Activated CD8-positive, alpha-beta memory T cell treated with anti-CD3 and anti-CD28 coated beads for 4 hours (primary cell): ENCODE measurements at places on chromosomes 1 and 21.

GRCh38 chr1:232380131-232380530 lies 249.8 kb downstream of the SIPA1L2 start:
- no peak for DNase-seq

DNA sequence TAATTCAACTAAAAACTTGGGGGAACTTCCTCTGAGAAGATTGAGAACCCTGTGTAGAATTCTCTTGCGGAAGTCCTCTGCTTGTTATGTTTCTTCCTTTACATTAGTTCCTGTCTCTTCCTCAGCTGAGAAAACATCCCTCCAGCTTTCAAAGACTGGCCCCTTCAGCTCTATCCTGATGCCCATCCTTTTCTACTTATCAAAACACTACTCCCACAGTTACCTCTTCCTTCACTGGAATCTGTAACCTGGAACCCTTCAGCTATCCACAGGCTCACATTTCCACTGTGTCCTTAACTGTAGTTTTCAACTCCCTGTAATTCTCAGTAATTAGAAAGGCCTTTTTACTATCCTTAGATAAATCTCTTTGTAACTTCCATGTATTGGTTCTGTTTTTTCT lies 6.0 kb upstream of the DEDD start:
- no peak for DNase-seq

DNA sequence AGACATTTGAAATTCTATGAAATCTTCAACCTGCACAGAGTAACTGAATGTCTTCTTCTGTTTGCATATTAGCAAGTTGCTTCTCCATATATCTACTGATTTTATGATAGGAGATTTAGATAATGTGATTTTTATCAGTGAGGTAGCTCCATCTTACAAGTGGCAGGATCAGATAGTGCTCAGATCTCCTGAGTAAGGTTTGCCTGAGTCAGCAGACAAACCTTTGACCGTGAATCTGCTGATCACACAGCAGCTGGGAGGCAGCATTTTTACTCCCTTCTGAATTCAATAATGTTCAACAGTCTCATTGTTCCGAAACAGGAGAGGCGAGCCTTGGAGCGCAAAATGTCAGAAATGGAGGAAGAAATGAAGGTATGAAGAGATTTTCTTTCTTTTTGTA lies 141.4 kb downstream of the SYT2 start:
- DNase-seq = no peak

GRCh38 chr1:9749361-9749760 lies 74.4 kb downstream of the CLSTN1 start:
- DNase-seq = no peak

GRCh38 chr1:151455966-151456365 lies 3.3 kb downstream of the POGZ start:
- DNase-seq = no peak

GRCh38 chr1:233627376-233627775 lies 13.5 kb downstream of the KCNK1 start:
- DNase-seq = no peak

- no peak for DNase-seq
Observed at GRCh38 chr1:226223157-226223785, at the start of gene MIXL1. TSS of gene MIXL1 (plus strand) at chr1:226223664. CDS start at chr1:226223682, 18 bp downstream.

DNA sequence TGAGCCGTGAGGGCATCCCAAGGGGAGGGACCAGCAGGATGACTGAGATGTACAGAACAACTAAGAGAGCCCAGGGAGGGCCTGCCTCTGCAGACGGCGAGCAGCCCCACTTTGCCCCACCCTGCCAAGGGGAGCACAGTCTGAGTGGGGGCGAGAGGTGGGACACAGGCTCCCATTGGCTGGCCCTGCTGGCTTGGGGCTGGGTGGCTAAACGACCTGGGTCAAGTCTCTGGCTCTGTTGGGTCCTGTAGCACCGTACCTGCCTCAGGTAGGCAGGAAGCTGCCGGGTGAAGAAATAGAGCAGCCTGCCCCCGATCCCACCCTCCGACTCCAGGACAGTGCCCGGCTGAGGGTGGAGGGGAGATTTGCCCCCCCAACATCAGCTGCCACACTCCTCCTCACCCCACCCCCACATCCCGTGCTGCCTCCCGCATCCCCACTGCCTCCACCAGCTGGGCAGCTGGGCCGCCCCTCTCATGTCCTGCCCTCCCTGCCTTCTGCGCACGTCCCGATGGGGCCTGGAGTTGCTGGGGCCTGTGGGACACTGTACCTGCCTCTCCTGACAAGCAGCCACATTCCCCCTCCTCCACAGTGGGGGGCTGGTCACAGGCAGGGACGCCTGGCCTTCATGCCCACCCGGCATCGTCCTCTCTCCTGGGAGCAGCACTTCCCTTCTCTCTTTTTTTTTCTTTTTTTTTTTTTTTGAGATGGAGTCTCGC lies 12.6 kb upstream of the PLEKHG5 start:
- no peak for DNase-seq

GRCh38 chr1:6129313-6129712 lies 50.8 kb downstream of the CHD5 start:
- no peak for DNase-seq

DNA sequence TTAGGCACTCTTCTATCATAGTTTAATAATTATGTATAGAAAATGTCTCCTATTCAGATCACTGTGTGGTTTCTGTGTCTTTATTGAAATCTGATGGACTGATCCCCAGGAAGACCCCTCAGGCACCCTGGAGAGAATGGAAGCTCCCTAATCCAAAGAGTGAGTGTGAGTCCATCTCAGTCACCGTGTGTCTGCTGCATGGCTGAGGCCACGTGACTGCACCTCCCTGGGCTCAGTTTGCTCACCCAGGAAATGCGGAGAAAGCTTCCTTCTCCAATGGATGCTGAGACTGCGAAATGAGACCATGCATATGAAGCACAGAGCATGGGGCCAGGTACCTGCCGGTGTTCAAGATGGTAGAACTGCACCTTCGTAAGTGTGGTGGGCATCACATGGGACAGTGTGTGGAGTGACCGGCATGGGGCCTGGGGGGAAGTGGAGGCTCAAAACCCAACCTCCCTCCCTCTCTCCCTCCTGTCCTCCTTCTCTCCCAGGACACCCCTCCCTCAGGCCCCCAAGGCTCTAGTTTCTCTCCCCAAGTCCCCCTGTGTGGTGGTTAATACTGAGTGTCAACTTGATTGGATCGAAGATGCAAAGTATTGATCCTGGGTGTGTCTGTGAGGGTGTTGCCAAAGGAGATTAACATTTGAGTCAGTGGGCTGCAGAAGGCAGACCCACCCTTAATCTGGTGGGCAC lies 557.5 kb downstream of the PTPRU start:
- DNase-seq = no peak

DNA sequence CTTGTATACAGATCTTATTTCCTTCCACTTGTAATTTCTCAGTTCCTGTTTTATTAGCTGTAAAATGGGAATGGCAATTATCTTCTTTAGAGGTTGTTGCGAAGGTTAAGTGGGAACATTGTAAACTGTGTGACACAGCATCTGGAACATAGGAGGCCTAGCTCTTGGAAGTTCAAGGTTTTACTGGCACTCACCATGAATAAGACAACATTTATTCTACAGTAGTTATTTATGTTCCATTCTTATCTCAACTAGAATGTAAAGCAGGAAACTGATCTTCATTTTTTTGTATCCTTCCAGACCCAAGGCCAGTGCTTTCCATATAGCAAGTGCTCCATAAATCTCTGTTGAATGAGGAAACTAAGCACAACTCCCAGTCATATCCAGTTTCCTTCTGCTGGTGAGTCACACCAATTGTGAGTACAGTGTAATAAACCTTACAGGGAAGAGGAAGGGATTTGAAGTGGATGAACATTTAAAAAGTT lies 1.4 kb downstream of the BCL10 start:
- DNase-seq = no peak

DNA sequence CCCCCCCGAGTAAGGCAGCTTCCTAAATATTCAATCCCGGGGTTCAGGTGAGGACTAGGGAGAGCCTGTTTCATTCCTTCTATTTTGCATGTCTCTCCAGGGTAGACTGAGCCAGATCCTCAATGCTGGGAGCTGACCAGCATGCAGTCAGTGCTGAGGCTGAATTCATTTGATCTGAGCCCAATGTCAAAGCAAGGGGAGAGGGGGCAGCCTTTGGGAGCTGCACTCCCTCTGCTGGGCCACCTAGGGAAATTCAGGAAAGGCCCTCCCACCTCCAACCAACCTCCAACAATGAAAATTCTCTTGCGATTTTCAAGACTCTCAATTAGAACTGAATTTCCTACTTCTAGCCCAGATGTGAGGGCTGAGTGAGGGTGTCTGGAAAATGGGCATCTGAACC lies 371.2 kb downstream of the NPHP4 start:
- no peak for DNase-seq

GRCh38 chr1:232223183-232223708 lies 406.7 kb downstream of the SIPA1L2 start:
- no peak for DNase-seq

DNA sequence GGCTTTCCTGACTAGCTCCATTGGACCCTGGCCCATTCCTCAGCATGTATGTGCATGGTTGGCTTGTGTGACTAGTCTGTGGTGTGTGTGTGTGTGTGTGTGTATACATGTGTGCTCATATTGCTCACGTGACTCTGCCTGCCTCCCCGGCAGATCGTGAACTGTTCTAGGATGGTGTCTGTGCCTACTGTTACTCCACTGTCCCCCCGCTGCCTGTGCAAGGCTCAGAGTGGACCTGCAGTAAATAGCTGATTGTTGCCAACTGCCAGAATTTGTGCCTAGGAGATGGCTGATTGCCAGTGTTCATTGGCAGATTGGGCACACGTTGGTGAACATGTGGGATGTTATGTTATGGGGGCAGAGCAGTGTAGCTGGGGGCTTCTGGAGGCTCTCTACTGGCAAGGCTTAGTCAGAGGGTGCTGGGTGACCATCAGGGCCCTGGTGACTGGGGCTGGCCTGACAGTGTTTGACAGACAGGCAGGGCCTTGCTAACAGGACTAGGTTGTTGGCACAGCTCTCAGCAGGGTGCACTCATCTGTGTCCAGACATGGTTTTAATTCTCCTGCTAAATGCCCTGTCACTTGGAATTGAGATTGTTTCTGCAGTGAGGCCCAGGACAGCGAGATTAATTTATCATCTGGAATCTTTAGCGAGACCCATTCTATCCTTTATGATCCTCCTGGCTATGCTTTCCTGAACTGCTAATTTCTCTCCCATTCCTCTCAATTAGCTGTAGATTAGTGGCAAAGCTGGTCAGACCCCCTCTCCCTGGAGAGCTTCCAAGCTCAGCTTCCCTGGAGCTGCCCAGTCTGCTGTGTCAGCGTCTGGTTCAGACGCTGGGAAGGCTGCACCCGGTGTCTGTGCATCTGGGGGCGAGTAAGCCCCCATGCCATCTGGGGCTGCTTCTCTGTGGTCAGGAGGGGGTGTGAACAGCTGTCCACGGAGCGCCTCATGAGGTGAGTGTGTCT lies 20.8 kb downstream of the SLC6A17 start:
- no peak for DNase-seq

DNA sequence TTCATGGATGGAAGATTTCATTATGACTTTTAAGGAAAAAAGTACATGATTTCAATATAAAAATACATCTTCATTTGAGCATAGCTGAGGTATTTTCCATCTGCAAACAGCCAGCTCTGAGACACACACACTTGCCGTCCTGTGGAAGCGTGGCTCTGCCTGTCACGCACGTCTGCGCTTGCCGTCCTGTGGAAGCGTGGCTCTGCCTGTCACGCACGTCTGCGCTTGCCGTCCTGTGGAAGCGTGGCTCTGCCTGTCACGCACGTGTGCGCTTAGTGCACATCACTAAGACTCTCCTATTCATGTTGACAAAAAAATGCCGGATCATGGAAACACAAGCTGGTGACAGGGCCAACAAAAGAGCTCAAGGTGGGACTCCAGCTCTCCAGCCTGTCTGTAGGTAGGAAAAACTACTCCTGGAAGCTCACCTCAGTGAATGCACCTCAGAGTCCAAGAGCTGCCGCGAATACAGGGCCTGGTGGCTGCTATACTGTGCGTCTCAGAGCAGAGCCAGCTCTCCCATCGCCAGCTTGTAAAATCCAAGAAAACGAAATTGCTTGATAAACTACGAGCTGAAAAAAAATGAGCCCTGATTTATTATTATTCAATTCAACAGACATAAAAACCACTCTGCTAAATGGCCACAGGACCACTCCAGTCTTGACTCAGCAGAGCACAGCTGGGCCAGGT lies 69.3 kb downstream of the SLC37A1 start:
- no peak for DNase-seq

DNA sequence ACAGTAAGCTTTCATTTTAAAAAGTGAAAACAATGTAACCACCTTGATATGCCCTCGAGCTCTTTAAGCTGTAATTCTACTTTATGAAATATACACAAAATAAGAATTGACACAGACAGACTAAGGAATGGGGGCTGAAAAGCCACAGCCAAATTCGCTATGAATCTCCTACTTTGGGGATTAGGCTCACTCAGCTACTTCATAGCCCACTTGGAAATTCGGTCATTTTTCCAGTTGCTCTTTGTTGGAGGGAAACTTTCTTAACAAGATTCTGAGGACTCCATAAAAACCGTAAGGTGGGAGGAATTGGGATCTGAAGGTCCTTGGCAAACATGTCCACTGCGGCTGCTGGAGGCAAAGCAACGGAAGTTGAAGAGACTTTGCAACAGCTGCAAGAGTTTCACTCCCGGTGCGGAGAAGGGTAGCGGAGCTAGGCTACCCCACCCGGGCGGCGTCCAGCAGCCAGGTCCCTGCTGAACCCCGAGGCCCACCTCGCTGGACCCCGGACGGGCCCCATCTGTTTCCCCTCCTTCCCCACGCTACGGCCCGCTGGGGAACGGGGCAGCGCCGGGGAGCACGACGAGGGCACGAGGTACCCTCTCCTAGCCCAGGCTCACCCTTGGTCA lies 634 bp downstream of the MYCBP start:
- DNase-seq = no peak

DNA sequence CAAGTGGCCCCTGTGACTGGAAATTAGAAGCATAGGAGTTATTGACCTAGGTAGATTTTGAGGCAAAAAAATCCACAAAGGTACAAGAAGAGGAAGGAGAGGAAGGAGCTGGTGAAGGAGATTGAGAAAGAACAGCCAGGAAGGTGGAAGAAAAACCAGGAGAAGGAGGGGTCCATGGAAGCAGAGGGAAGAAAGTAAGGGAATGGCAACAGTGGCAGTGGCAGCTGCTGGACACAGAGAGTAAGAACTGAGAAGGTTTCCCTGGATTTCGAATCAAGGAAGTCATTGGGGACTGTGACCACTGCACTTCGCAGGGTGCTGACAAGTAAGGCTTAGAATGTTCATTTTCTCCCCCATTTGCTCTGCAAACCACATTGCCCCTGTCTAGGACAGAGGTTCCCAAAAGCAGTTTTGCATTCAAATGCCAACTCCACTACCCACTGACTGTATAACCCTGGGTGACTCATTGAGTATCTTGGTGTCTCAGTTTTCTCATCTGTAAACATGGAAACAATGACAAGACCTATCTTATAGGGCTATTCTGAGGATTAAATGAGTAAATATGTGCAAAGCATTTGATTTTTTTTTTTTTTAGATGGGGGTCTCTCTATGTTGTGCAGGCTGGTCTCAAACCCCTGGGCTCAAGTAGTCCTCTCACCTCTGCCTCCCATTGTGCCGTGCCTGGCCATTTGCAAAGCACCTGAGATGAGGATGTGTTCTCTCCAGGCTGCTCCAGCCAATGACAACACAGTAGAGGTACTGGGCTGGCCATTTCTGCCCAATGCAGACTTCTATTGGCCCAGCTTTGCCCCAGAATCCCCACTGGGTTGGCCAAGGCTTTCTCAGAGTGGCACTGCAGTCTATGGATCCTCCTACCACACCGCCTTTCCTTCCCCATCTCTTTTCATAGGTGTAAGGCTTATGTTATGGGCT lies 9.3 kb upstream of the CAPN2 start:
- no peak for DNase-seq

- no peak for DNase-seq
Observed at GRCh38 chr1:174008979-174009378, 13.2 kb downstream of the RC3H1 start.

- DNase-seq = no peak
Observed at GRCh38 chr21:37297364-37297763, 30.2 kb upstream of the VPS26C start.

GRCh38 chr1:206963119-206963712 lies 7.0 kb downstream of the FCAMR start:
- DNase-seq = no peak
